ENCODE measurements at places on chromosomes 1 and 21. TPM values are rescaled to one million over a fixed set of nuclear protein-coding genes. Genes with fewer than 3 reads are reported as not detected.

Gene AKR7A3
- 0.26 TPM for total RNA-seq

Gene S100A12
- total RNA-seq: 2.6 TPM

Gene SPRR5
- total RNA-seq: not detected

Gene SMPDL3B
- 0.31 TPM for total RNA-seq

Gene CCDC181
- total RNA-seq: 2.2 TPM

Gene RHCE
- 0.54 TPM for total RNA-seq

Gene LIN9
- 7.7 TPM for total RNA-seq

Gene IFNGR2
- total RNA-seq: 42.6 TPM

Gene TAS1R1
- not detected for total RNA-seq

Gene LCE1F
- not detected for total RNA-seq

Gene GJB4
- not detected for total RNA-seq

Gene KRTAP19-3
- not detected for total RNA-seq

Gene GLMN
- total RNA-seq: 6.9 TPM

Gene C1QB
- 134 TPM for total RNA-seq

Gene MATN1
- total RNA-seq: not detected

Gene LRRC39
- total RNA-seq: 155 TPM

Gene AMY1C
- total RNA-seq: not detected

Gene SPOCD1
- total RNA-seq: 0.17 TPM

Gene RGS18
- 0.53 TPM for total RNA-seq

Gene C4BPA
- total RNA-seq: not detected

Gene ECM1
- total RNA-seq: 46.8 TPM

Gene SPRR1A
- total RNA-seq: not detected

Gene ACTL8
- total RNA-seq: not detected

Gene PWP2
- total RNA-seq: 0.94 TPM

Gene YTHDF2
- total RNA-seq: 43.3 TPM

Gene KRTAP7-1
- not detected for total RNA-seq

Gene OTUD7B
- total RNA-seq: 26.9 TPM

Gene SLC19A2
- 11.2 TPM for total RNA-seq

Gene CAPZB
- 255 TPM for total RNA-seq

Gene GPN2
- total RNA-seq: 14.8 TPM

Gene LAPTM5
- total RNA-seq: 40.1 TPM

Gene ANGPTL3
- total RNA-seq: not detected

Gene KRTAP27-1
- total RNA-seq: not detected

Gene HSD3B2
- not detected for total RNA-seq

Gene ABCA4
- total RNA-seq: not detected

Gene HSD17B7
- 6.2 TPM for total RNA-seq

Gene BLZF1
- 24.5 TPM for total RNA-seq

Gene CACHD1
- total RNA-seq: 6.4 TPM

Gene SH2D2A
- total RNA-seq: 2.7 TPM

Gene NUP210L
- total RNA-seq: 0.88 TPM

Gene AK2
- 143 TPM for total RNA-seq

Gene BRINP3
- 19.8 TPM for total RNA-seq

Gene CXADR
- total RNA-seq: 13.8 TPM

Gene TCHHL1
- total RNA-seq: not detected

Gene COL8A2
- total RNA-seq: 3.1 TPM

Gene CLCA1
- total RNA-seq: not detected
